Stimulated activated CD4-positive, alpha-beta T cell treated with anti-CD3 and anti-CD28 coated beads, Interleukin-15, amount 100 ng/mL, for 1 hour (primary cell): ENCODE measurements at places on chromosomes 3 and 15.

GRCh38 chr3:195834675-195835583 is 23.2 kb upstream of the MUC4 start:
- DNase-seq = no peak

GRCh38 chr15:52294881-52295420 is 653 bp downstream of the MYO5C start:
- DNase-seq = no peak

DNA sequence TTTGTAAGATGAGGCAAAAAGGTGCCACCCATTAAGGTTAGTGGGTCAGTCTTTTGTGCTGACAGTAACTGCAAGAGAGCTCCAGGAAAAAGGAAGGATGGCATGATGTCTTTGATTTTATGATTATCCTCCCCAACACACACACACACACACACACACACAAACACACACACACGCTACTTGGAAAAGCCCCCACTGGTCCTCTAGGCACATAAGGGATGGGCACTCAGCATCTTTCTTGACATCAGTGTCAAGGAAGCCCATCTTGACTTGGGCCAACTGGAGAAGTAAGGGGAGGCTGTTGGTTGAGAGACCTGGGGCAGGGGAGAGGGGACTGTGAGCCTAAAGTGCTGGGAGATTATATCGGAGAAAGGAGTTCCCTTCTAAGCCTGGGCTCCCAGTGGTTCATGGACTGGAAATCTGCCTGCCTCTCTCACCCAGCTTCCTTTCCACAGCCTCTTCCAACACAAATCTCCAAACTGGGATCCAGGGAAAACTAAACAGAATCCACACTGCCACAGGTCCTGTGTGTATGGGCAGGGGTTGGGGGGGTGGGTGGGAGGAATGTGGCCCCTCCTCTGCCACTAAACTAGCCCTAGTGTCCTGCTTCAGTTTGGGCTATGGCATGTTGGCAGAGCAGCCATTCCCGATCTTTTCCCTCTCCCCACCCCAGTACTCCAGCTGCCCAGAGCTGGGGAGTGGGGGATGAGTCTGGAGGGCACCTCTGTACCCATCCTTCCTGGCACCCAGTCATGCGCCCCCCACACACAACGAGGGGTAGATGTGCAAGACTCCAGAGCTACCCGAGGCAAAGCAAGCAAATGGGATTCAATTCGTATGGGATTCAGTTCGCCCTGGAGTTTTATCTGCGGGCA is 1.6 kb downstream of the AMOTL2 start:
- no peak for DNase-seq

DNA sequence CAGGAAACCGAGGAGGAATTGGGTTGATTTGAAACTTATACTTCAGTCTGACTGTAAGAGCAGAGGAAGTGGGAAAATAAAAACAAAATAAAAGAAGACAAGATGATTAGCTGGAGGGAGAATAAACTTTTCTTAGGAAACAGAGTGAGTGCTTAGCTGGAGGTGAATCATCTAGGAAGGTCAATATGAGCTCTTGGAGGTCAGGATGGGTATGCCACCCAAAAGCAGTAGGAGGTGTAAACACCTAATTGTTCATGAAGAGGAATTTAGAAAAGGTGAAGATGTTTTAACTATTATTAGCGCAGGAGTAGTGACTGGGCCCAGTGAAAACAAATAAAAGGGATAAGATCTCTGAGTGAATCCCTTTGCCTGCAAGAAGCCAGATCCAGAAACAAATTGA is 39.9 kb upstream of the ARL14 start:
- DNase-seq = no peak
